Cortex of kidney (tissue), 1 donor: ENCODE measurements at places on chromosomes 7 and 10.

DNA sequence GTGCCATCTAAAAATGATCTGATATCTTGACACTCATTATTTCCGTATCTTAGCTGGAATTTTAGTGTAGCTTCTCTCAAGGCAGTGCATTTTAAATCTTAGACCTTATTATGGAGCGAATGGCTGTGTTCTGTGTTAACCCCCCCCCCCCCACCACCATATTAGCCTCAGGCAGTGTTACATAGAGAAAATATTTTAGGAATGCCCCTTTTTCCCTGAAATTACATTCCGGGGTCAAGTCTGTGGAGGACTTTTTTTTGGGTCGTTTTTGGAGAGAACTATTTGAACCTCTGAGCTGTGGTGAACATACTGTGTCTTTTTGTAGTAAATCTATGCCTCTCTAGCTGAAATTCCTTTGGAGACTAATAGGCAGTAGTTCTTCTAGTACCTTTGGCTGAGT, 3.1 kb downstream of the CCDC126 start:
- DNase-seq: no peak

GRCh38 chr7:100863406-100863950, 3.7 kb upstream of the TRIP6 start:
- no peak for DNase-seq

- DNase-seq: peak; percentile 32
Observed at GRCh38 chr7:74658178-74659004, 873 bp downstream of the GTF2I start.

GRCh38 chr7:105827151-105827875, 49.1 kb downstream of the ATXN7L1 start:
- DNase-seq: no peak

GRCh38 chr7:73512018-73512780, 9.9 kb downstream of the BAZ1B start:
- no peak for DNase-seq

- no peak for DNase-seq
Observed at GRCh38 chr10:96637709-96638108, 50.9 kb upstream of the TM9SF3 start.

- no peak for DNase-seq
Observed at GRCh38 chr7:64882341-64883112, 20.5 kb upstream of the ZNF273 start.

- DNase-seq: no peak
Observed at GRCh38 chr7:3103614-3104398, 60.1 kb upstream of the CARD11 start.
